T-helper 1 cell (primary cell): ENCODE measurements at places on chromosomes 1 and 21.

- no peak for DNase-seq
Measured at GRCh38 chr1:5793516-5793915, 198.7 kb downstream of the NPHP4 start.

GRCh38 chr21:15005391-15005790, 59.4 kb downstream of the NRIP1 start:
- peak; percentile 2 for DNase-seq

GRCh38 chr1:45870500-45870899, 67.1 kb downstream of the MAST2 start:
- DNase-seq, result no peak

GRCh38 chr1:170261669-170262068, 115.9 kb downstream of the NTMT2 start:
- no peak for DNase-seq

- no peak for DNase-seq
Measured at GRCh38 chr1:229027622-229028182, 243.2 kb upstream of the RAB4A start.

DNA sequence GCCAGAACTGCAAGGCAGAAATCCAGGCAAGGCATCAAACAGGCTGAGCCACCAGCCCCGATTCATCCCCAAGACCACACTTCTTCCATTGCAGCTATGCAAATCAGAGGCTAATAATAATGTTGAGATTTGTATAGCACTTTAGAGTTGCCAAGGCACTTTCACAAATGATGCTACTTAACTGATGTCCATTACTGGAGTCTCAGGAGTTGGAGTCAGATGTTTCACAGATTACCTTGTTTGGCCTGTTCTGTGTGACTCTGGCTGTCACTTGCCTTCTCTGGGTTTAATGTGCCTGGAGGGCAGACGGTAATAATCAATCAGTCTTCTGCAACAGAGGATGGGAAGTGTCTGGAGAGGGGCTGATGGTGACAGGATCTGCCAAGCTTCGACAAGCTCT, 40.8 kb upstream of the MPZL1 start:
- no peak for DNase-seq

- DNase-seq, result no peak
Measured at GRCh38 chr21:34360488-34361241, 3.1 kb upstream of the KCNE2 start.

DNA sequence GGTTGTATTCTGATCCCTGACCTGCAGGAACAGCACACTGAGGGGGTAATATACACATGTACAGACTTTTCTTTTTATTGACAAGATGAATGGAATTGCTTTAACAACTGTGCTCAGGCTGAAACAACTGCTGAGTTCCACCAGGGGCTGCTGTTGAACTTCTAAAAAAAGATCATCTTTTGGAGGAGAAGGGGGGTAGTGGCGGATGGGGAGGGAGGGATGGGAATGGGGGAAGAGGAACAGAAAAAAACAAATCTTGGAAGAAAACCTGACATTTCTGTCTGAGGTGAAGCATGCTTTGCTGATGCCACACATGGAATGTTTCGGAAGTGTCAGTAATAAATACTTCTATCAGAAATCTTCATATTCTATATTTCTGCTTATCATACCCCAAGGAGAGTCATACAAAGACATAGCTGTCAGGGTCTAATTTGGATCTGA, 75.0 kb downstream of the RWDD3 start:
- no peak for DNase-seq

DNA sequence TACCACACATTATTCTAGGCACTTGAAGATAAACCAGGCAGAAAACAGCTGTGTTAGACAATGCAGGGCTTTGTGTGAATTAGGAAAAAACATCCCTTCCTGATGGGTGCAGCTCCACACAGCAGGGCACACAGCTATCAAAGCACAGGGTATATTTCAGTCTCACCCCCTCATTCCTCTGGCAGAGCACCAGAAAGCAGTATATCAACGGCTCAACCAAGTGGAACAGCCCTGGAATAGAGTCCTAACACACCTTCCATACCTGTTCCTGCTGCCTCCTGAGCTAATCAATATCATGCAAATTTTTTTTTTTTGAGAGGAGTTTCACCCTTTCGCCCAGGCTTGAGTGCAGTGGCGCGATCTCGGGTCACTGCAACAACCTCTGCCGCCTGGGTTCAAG, 32.1 kb downstream of the LYST start:
- DNase-seq, result no peak

DNA sequence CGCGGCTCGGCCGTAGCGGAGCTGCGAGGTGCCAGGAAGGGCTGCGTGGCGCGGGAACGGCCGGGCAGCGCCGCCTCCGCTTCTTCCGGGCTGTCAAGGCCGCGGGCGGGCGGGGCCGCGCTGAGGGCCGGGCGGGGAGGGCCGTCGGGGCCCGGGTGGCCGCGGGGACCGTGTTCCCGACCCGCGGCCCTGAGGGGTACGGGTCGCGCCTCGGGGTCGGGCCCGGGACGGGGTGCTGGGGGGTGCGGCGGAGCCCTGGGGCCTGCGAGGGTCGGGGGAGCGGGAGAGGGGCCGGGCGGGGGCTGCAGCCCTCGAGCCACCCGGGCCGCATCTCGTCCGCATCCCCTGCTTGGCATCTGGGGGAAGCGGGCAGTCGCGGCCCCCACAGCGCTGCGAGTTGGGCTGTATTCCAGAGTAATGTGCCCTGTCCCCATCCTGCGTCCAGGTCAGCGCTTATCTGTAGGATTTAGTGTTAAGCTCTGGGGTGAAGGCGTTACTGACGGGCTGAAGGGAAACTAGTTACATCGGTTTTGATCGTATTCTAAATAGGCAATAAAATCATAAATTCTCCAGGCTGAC, 379 bp downstream of the RER1 start:
- DNase-seq, result no peak

DNA sequence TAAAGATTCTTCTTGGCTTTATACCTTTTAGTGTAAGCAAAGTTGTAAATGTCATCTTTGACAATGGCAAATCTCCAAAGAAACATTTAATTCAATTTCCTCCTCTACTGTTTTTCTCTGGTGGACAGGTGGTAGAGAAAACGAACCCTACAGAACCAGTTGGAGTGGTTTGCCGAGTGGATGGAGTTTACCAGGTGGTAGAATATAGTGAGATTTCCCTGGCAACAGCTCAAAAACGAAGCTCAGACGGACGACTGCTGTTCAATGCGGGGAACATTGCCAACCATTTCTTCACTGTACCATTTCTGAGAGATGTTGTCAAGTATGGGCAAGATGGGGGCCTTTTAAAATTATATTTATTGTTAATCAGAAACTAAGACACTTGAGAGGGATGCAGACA, 25.8 kb downstream of the UAP1 start:
- DNase-seq, result no peak

GRCh38 chr1:179034720-179035119, 9.0 kb downstream of the FAM20B start:
- DNase-seq, result no peak

- no peak for DNase-seq
Measured at GRCh38 chr1:190323530-190323929, 154.1 kb downstream of the BRINP3 start.

DNA sequence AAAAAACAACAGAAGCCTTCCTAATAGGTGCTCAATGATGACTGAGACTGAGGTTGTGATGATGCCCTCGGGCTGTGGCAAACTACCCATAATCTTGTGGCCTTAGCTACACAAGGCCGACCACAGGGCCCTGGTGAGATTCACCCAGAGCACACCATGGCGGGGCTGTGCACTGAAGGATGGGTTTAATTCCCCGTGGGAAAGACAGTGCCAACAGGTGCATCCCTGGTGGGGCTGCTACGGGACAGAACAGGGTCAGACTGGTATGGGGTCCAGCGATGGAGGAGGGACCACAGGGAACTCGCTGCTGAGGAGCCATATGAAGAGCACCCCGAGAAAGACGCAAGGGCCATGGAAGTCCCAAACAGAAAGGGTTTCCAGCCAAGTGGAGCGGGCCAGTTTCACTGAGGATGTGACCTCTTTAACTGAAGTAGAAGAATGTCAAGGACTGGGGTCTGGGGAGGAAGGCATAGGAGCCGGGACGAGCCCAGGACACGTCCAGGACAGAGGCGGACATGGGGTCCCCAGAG, 21.3 kb downstream of the PRDM15 start:
- no peak for DNase-seq

DNA sequence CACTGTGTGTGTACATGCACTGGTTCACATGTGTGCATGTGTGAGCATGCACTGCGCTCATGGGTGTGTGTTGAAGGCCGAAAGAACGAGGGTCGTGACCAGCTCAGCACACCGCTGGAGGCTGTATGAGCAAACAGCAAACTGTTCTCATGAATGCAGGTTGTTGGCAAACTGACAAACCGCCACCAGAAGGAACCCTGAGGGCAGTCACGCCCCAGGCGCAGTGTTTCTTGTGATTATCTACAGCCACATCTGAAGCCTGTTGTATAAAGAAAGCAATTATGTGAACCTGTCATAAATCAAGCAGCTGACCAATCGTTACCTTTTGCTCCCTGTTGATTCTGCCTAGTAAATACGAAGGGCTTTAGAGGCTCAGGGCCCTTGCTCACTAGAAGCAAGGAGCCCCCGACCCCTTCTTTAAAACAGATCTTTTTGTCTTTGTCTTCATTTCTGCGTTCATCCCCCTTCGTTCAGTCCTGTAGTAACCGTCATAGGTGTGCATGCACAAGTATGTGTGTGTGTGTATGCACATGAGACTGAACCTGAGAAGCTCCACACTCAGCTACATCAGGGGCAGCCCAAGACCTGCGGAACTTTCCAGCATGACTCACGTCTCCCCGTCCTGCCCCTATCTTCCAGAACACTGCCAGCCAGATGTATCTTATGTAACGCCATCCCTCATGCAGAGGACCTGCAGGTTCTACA, 16.8 kb upstream of the RIPK4 start:
- DNase-seq, result no peak

- DNase-seq, result peak; percentile 40
Measured at GRCh38 chr1:117607471-117607870, 1.6 kb downstream of the TENT5C start.

- DNase-seq, result no peak
Measured at GRCh38 chr21:27511233-27511632, 544.3 kb upstream of the ADAMTS5 start.

- no peak for DNase-seq
Measured at GRCh38 chr1:9351654-9352271, 59.1 kb downstream of the SPSB1 start.

DNA sequence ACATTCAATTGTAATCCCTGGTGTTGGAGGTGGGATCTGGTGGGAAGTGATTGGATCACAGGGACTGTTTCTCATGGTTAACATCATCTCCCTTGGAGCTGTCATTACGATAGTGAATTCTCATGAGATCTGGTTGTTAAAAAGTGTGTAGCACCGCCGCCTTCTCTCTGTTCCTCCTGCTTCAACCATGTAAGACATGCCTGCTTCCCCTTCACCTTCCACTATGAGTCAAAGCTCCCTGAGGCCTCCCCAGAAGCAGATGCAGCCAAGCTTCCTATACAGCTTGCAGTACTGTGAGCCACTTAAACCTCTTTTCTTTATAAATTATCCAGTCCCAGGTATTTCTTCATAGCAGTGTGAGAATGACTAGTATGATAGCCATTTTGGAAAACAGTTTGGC, 30.1 kb upstream of the TRIM62 start:
- no peak for DNase-seq

- DNase-seq, result no peak
Measured at GRCh38 chr1:228071839-228072657, 10.5 kb upstream of the ARF1 start.

- DNase-seq, result no peak
Measured at GRCh38 chr21:34669149-34669879, 520 bp downstream of the CLIC6 start.

GRCh38 chr21:35827004-35827403, 233.3 kb downstream of the SETD4 start:
- no peak for DNase-seq

DNA sequence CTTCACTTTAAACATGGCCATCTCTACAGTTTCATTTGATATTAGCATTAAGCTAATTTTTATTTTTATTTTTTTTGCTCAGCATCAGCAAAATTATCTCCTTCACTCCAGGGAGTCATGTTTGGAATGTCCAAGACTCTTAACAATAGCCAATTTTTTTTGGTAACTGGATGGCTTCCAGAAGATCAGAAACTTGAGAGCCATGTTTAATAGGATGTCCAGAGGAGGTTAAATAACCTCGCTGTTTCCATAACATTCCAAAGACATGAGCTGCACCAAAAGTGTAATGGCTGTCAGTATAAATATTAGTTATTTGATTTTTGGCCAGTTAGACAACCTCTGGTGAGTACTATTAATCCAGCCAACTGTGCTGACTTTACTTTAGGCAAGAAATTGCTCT, 80.7 kb downstream of the DNTTIP2 start:
- no peak for DNase-seq

DNA sequence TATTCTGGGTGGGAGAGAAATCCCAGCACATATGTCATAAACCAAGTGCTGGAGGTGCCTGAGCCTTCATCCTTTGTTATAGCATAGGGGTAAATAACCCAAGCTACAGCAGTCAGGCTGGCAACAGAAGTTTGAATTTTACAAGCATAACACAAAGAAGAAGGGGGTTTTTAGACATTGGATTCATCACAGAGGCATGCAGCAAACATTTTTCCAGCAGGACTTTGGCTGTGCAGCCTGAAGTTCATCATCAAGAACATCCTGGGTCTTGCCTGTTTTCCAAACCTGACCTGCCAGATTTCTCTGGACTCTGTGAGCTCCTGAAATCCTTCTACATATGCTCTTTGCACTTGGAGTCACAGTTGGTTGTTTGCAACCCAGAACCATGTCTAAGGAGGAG, 16.2 kb downstream of the PTGER3 start:
- DNase-seq, result no peak

DNA sequence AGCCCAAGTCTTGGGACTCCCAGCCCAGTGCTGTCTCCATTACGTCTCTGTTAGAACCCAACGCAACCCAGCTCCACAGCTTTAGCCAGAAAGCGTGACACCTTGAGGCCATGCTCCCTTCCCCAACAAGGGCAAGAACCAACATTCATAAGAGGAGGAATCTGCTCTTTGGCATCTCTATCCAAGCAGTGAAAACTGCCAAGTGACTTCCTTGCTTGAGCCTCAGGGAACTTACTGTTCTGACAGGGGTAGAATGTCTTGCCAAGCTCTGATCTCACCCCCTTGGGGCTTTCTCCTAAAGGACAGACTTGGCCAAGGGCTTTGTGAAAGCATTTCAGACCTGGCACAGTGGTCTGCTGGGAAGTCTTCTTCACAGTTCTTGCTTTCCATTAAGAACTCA, 56.6 kb downstream of the SYT6 start:
- no peak for DNase-seq

GRCh38 chr1:169651035-169651434, 21.1 kb upstream of the SELP start:
- DNase-seq, result no peak
